Stimulated activated CD4-positive, alpha-beta T cell treated with anti-CD3 and anti-CD28 coated beads, Interleukin-2, amount 100 ng/mL, for 24 hours (primary cell): ENCODE measurements at places on chromosomes 13 and 19.
A peak's percentile ranks its signal among the peaks of the same experiment; 100 is the strongest.

GRCh38 chr13:85406269-85406975 lies 392.8 kb downstream of the SLITRK6 start:
- DNase-seq: no peak

DNA sequence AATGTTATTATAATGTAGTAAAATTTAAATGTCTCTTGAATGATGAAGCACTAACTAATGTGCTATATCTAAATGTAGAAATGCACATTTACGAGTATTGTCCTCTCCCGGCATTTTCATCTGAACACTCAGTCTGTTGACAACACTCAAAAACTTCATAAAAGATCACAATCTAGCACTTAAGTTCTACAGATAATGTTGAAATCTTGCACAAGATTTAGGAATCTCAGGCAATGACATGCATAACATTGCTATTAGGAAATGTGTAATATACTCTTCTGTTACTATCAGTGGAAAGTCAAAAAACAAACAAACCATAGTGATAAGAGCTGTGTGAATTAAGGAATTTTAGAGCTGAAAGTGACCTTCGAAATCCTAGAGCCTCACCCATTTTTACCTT lies 37.5 kb upstream of the XPO4 start:
- no peak for DNase-seq

DNA sequence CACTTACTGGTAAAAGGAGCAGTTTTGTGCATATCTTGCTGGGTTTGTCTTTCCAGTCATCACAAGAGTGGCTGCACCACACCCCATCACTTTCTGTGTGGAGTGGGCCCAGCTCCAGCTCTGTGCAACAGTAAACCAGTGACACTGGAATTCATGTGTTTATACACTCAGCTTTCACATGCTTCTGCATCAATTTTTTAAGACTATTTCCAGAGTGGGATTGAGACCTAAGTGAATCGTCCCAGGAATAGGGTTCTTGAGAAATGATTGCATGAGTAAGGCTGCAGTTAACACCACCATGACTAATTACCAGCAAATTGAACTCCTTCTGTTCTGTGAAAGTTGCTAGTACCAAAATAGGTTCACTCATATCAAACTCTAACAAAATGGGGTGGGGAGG lies 5.3 kb upstream of the CFAP97D2 start:
- DNase-seq: no peak

- peak; percentile 57 for DNase-seq
Observed at GRCh38 chr19:46840498-46840942, 10.1 kb downstream of the AP2S1 start.

- DNase-seq: no peak
Observed at GRCh38 chr19:14349426-14349825, 31.8 kb upstream of the ADGRE5 start.

- no peak for DNase-seq
Observed at GRCh38 chr13:82220641-82221040, 1661.6 kb downstream of the SLITRK1 start.

GRCh38 chr13:66864627-66865026 lies 365.5 kb downstream of the PCDH9 start:
- no peak for DNase-seq

- no peak for DNase-seq
Observed at GRCh38 chr13:85737952-85738351, 61.3 kb downstream of the SLITRK6 start.

DNA sequence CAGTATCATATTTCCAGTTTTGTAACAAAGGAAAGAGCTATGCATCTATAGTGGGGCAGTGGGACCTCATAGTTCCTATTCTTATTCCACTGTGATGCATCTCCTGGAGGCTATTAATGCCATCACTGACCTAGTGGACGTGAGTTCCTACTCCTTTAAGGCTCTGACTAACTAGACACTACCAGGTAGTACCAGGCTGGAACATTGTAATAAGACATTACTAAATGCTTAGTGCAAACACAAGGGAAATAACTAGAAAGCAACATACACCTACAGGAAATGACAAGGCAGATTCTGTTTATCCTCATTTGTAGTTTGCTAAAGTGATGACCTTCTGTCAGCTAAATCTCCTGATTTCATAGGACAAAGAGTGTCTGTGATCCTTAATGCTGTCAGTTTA lies 192.5 kb downstream of the POSTN start:
- no peak for DNase-seq

DNA sequence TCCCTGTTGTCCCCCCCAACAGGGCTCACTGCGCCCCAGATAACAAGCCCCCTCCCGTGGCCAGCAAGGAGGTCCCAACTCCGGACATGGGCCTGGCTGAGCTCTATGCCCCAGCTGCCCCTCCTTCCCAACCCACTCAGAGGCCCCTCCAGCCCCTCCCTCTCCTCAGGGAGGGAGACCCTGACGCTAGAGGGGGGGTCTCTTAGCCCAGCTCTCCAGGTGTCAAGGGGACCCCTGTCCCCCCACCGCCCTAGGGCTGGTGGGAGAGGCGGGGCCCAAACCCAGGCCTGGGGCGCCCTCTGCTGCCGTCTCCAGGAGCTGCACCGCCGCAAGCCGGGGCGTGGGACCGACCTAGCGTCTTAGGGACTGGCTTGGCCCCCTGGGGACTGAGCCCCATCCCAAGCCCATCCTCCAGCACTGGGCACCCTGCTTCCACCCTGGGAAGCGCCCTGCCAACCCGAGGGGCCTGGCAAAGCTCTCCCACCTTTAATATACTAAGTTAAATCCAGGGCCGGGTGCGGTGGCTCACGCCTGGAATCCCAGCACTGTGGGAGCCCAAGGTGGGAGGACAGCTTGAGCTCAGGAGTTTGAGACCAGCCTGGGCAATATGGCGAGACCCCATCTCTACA lies 1.4 kb downstream of the GRIN3B start:
- DNase-seq: peak; percentile 80

DNA sequence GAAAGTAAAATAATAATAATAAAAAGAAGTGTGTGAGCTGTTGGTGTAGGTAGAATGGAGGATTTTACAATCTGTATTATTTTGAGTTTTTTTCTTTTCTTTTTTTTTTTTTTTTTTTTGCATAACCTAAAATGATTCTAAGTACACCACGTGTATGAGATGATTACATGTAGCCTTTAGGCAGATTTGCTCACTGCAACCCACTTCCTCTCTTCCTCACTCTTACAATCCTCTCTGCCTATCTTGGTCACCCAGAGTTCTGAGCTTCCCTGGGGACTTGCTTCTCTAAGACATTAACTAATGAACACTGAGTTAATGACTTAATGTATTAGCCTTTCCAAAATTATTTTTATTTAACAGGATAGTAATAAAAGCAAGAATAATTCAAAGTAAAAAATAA lies 1169.6 kb downstream of the EFNB2 start:
- DNase-seq: no peak

DNA sequence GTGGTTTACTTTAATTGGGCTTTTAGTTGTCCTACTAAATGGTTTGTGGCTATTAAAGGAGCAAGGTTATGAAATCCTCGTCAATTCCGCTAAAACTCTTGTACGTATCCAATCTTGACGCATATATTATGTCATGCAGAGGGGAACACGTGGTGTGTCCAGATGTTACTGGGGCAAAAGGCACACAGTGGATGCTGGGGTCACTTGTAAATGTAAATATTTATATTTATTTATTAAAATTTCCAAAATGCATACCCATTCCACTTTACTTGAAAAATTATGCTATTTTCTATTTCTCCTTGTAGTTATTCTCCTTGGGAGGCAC lies 36.7 kb upstream of the SLC46A3 start:
- DNase-seq: no peak

DNA sequence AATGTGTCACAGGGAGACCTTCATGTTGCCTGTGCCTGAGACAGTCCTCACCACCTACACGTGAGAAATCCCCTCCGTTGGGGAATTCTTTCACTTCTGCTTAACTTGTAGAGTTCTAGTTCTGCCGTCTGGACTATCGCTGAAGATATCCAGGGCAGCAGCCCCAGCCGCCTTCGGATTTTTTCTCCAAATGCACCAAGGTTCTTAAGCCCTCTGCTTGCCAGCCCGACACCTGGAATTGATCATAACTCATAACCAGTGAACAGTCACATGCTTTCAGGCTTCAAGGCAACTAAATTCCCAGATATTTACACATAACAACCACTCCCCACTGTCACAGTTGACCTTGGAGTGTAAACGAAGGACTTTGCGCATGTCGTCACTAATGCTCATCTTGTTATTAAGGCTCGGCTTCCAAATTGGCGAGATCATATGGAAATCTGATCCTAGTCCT lies 114.4 kb downstream of the RAB20 start:
- no peak for DNase-seq

DNA sequence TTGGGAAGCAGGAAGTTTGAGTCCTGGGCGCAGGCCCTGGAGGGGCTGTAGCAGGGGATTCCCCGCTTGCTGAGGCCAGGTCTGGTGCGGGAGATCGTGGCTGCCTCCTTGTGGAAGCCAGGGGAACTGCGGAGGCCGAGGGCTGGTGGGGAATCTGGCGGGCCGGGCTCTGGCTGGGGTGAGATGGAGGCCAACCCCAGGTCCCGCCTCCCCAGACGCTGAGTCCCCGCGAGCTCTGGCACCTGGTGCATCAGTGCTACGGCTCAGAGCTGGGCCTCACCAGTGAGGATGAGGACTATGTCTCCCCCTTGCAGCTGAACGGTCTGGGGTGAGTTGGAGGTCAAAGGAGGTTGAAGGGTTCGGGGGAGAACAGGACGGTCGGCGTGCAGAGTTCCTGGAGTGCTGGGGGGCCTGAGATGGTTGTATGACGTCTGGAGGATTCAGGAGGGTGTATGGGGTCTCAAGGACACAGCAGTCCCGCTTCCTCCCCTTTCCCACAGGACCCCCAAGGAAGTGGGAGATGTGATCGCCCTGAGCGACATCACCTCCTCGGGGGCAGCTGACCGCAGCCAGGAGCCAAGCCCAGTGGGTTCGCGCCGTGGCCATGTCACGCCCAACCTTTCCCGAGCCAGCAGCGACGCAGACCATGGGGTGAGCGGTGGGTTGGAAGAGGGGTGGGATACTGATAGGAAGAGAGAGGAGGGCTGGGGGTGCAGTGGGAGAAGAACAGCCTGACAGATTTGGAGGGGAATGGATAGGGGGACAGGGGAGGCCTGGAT lies 13.1 kb downstream of the GRAMD1A start:
- DNase-seq: peak; percentile 88

- no peak for DNase-seq
Observed at GRCh38 chr13:73290844-73291243, 232.0 kb downstream of the KLF5 start.

GRCh38 chr19:1025960-1026782 lies at the start of gene CNN2:
Gene CNN2, plus strand, starts transcription at chr19:1026608. Its CDS starts 54 bp downstream, at chr19:1026662.
- peak; percentile 79 for DNase-seq

DNA sequence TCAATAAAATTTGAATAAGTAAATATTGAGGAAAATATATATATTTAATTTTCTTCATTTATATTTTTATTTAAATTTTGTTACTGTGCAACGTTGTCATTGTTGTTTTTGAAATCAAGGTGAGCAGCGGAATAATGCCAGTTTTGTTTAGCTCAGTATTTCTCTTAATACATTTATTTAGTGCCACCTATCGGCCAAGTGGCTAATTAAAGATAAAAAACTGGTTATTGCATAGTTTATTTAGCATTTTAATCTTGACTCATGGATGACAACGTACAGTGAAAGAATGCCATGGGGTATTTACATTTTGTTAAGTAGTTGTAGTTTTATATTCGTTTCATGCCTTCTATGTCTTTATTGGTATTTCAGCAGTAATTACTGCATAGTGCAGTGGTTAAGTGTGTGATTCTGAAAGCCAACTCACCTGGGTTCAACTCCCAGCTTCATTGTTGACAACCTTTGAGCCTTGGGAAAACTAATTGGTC lies 265.9 kb downstream of the MYO16 start:
- DNase-seq: no peak

DNA sequence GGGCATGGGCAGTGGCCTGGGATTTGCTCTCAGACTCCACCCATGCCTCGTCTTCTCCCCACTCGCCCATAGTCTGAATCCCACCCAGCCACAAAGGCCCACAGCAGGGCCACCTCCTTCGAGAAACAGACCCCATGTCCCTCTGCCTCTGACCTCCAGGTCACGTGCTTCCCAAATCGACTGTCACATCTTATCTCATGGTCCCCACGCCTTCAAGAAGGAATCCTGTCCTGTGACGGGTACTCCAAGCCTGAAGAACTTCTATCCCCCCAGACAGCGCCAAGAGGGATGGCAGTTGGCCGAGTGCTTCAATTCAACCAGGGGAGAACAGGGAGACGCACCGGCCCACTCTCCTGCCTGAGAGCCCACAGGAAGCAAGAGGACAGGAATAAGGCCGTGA lies 16.5 kb downstream of the MLLT1 start:
- no peak for DNase-seq

GRCh38 chr13:76892488-76892887 lies 6.3 kb upstream of the KCTD12 start:
- DNase-seq: no peak

DNA sequence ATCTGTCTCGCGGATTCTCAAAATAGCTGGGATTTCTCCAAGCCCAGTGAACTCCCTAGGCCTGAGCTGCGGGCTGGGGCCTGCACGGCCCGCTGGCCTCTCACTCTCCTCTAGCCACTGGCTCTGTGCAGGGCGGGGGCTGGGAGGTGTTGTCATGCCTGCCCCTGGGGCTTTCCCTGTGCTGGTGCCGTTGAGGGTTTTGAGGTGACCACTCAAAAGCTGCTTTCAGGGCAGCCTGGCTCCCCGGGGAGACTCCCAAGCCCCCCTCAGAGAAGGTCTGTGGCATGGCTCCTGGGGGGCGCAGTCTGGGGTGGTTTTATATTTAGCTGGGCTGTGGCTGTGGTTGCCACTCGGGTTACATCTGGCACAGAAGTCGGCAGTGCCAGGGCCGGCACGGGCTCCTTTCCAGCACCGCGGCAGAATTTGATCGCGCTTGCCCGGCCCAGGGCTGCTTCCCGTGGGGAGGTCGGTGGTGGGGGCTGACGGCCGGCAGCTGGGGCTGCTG lies 10.0 kb downstream of the NDUFB7 start:
- no peak for DNase-seq

DNA sequence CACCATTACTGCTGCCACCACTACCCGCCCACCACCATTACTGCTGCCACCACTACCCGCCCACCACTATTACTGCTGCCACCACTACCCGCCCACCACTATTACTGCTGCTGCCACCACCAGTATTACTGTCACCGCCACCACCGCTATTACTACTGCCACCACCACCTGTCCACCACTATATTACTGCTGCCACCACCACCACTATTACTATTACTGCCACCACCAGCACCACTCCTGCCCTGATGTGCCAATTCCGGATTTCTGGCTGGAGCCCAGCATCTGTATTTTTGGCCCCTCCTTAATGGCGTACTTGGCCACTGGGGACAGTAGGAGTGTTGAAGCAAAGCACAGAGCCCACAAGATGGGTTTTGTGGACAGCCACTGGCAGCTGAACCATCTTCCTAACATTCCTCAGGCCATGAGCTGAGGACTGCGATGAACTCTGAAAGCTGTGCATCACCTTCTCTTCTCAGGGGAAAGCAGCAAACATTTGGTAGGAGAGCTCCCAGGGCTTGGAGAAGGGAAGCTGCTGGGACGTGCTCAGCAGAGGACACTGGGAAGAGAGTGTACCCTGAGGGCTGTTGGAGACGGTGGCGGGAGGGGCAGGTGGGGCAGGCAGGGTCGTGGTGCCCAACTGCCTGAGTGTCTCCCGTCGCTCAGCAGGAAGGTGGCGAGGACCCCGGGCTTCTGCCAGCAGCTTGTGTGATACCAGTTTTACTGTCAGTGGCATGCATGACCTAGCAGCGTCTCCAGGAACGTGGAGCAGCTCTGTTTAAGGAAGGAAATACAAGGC lies 23.0 kb downstream of the CUL4A start:
- no peak for DNase-seq
